ENCODE measurements at places on chromosomes 1 and 21.

DNA sequence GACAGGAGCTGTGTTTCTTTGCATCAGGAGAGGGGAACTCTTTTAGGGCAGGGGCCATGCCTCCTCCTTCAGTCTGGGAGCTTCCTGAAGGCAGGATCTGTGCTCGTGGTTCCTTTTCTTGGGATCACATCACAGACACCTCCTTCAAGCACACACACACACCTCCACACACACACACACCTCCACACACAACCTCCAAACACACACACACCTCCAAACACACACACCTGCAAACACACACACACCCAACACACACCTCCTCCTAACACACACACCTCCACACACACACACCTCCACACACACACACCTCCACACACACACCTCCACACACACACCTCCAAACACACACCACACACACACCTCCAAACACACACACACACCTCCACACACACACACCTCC, 10.5 kb downstream of the LGR6 start:
- no peak for DNase-seq

GRCh38 chr1:172483448-172483847, 39.6 kb upstream of the PIGC start:
- no peak for DNase-seq

GRCh38 chr1:28437924-28438699, 67.7 kb upstream of the RCC1 start:
- peak; percentile 5 for DNase-seq

GRCh38 chr1:211155040-211155439, 21.1 kb upstream of the KCNH1 start:
- DNase-seq, result no peak

- no peak for DNase-seq
These were observed 79.3 kb downstream of the SPSB1 start for GRCh38 chr1:9371951-9372350.

- no peak for DNase-seq
These were observed 37.1 kb downstream of the DDAH1 start for GRCh38 chr1:85427849-85428248.

GRCh38 chr1:219120624-219121544, 52.8 kb upstream of the LYPLAL1 start:
- no peak for DNase-seq

DNA sequence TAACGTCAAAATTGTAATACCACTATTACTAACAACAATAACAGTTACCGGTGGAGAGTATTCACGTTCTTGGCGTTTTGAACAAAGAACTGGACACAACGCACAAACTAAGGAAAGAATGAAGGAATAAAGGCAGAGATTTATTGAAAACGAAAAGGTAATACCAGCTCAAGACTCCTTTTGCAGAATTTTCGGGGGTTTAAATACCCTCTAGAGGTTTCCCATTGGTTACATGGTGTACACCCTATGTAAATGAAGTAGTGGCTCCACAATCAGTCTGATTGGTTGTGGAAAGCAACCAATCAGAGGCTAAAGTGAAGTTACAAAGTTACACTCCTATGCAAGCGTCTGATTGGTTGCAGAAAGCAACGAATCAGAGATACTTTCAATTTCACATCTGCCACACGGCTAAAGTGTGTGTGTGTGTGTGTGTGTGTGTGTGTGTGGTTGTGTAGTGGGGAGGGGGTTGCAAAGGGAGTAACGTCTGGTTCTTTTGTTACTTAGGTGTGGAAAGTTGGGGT, 1.1 kb upstream of the GTF2B start:
- DNase-seq, result no peak

DNA sequence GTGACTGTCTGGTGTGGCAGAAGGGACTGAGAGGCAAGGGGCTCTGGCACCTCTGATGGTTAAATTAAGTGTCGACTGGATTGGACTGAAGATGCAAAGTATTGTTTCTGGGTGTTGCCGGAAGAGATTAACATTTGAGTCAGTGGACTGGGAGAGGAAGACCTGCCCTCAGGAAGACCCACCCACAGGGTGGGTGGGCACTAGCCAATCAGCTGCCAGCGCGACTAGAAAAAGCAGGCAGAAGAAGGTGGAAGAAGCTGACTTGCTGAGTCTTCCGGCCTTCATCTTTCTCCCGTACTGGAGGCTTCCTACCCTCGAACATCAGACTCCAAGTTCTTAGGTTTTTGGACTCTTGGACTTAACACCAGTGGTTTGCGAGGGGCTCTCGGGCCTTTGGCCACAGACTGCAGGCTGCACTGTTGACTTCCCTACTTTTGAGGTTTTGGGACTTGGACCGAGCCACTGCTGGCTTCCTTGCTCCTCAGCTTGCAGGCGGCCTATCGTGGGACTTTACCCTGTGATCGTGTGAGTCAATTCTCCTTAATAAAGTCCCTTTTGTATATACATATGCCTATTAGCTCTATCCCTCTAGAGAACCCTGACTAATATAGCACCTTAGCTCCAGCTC, 79.6 kb downstream of the KAZN start:
- no peak for DNase-seq

DNA sequence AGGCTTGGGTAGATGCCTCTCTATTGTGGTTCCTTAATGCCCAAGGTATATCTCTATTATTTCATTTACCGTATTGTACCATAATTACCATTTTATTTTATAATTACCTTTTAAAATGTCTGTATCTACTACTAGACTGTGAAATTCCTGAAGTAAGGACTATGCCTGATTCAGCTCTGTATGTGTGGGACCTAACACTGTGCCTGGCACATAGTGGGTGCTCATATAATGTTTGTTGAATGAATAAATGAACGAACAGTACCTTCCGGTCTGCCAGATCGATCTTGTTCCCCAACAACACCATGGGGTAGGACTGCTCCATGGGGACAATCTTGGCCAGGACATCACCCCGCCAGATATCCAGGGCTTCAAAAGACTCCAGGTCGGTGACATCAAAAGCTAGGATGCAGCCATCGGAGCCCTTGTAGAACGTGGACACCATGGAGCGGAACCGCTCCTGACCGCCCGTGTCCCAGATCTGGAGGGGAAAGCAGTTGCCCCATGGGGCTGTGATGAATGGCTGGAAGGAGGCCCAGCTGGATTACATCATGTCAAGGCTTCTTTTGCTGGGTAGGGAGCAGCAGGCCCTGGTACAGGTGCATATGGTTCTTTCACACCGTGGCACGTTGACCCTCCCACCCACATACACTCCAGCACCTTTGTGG, 10.8 kb downstream of the RAB7B start:
- DNase-seq, result no peak

- DNase-seq, result no peak
These were observed 25.7 kb upstream of the IVNS1ABP start for GRCh38 chr1:185342672-185343259.

DNA sequence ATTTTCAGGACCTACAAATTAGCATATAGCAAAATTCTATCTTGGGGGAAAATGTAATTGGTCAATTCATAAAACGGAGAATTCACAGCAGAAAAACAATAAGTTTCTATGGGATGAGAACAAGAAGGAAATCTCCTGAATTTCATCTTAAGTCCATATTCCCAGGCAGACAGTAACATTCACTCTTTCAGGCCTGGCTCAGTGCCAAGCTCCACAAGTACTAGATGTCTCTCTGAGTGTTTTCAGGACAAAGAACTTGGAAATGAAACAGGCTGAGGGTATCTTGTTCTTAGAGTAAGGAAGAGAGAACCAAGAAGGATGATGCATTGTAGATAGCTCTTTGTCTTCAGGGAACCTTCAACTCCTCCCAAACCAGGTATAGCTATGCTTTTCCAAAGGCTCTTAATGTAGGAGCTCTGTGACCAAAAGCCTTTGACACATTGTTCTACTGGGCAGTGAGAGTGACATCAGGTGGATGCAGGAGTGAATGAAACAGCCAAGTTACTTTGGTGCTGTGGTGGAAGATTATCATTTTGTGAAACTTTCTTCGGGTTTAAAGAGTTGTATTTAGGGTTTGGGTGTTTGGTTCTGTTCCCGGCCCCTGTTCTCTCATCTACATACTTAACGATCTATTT, 298.3 kb downstream of the GPATCH2 start:
- no peak for DNase-seq

DNA sequence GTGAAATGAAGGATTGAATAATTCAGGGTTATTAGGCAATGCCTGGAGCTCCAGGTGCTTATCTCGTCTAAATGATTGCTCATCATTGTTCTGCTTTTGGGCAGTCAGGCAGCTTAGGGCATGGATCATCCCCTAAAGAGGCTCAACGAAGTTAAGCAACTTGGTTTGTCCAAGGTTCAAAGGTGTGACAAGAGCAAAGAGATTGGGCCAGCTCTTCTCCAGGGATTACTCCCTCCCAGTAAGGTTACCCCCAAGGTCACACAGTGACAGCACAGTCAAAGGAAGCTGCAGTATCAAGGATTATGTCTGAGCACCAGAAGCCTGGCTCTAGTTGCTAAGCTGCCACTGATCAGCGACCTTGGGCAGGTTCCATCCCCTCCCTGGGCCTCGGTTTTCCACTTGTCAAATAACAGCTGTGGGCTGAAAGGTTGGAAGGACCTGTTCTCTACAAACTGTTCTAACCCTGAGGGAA, 6.8 kb downstream of the ETNK2 start:
- no peak for DNase-seq

GRCh38 chr1:58076258-58076657, 470.3 kb downstream of the OMA1 start:
- no peak for DNase-seq

DNA sequence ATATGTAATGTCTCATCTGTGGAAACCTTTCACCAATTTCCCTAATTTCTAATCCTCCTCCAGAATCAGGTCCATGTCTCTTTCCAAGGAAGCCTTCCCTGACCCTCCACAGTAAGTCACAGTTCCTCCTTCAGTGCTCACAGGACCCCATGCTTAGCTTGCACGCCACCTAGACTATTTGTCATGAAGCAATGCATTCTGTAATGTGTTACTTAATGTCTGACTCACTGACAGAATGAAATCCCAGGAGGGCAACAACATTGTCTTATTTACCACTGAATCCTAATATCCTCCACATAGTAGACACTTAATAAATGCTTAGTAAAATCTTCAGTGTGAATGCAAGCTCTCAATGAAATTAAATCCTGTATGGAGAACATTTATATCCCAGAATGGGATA, 245.9 kb upstream of the PLD5 start:
- no peak for DNase-seq

DNA sequence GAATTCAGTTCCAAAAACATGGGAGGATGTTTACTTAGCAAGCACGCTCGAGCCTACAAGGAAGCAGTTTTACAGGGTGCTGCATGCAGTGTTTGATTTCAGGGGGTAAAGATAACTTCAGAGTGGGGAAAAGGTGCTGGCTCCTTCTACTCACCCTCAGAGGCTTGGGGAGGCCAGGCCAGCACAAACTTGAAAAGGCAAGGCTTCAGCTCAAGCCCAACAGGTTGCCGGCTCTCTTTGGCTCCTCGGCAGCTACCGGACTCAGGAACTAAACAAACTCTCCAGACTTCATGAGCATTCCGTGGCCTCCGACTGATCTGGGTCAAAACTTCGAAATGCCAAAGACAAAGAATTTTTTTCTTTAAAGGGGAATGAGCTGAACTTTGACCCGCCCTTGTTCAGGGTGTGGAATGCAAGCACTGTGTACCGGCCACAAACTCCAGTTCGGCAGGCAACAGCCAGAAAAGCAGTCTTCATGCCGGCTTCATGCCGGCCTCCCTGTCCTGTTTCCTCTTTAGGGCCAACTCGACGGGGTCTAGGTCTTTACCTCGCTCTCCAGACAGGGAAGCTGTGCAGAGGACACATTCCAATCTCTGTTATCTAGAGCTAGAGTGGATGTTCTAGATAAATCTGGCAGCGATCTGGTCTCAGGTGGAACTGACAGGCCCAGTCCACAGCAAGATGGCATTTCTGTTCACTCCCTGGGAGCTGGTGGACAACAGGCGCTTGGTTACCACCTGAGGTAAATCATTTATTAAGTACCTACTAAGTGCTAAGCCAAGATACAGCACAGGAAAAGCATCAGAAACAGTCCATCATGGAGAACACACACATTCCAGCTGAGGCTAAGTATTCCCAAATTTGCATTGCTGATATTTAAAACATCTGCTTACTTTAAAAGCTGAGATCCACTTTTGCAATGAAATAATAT, 75.0 kb downstream of the CD46 start:
- DNase-seq, result no peak

- DNase-seq, result no peak
These were observed 576 bp downstream of the ZFP69 start for GRCh38 chr1:40477678-40478053.

DNA sequence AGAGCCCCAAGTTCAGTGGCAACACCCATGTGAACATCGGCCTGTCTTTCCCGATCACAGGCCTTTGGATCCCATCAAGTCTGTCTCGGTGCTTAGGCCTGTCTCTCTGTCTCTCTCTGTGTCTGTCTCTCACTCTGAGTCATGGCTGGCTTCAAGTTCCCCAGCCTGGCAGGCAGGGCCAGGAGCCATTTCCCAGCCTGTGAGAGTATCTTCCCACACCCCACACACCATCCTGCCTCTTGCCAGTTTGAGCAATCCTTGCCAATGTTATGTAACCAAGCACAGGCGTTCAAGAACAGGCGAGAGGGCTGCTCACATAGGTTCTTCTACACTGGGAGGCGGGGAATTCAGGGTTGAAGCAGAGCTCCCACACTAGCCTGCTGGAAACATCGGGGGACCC, 70.0 kb upstream of the TMEM51 start:
- DNase-seq, result no peak

- no peak for DNase-seq
These were observed 17.6 kb upstream of the IFI6 start for GRCh38 chr1:27689423-27690173.

DNA sequence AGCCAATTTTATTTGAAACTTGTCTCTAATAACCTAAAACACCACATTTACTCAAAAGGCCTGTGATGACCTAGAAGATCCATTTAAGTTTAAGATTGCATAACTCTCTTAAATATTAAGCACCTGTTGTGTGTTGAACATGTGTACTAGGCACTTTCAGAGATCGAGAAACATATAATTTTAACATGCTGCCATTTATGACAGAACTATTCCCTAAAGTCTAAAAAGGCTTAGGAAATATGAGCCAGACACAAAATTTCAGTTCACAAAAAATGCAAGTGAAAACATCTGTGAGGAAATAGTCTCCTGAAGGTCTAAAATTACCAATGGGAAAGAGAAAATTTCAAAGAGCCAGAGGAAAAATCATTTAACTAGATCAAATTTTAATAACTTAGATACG, 37.7 kb downstream of the CEP170 start:
- no peak for DNase-seq

DNA sequence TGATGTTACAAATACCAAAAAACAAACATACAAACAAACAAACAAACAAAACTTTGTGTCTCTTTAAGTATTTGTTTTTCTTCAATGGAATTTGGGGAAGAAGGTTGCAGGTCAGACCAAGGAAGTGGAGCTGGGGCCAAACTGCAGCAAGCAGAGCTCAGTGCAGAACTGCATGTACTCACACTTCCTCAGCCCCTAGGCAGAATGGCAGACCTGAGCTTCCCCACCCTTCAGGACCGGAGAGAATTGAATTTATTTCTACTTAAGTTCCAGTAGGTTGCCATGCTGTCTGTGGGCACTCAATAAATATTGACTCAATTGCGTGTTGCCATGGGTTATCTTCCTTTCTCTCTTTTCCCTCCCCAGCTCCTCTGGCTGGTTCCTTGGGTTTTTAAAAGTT, 173.6 kb downstream of the PTGER3 start:
- DNase-seq, result no peak

Measured in neural crest cell (in vitro differentiated cells).